ENCODE measurements at places on chromosomes 1 and 21.

GRCh38 chr1:117895482-117896114, 33.8 kb downstream of the GDAP2 start:
- DNase-seq, result peak; percentile 20

DNA sequence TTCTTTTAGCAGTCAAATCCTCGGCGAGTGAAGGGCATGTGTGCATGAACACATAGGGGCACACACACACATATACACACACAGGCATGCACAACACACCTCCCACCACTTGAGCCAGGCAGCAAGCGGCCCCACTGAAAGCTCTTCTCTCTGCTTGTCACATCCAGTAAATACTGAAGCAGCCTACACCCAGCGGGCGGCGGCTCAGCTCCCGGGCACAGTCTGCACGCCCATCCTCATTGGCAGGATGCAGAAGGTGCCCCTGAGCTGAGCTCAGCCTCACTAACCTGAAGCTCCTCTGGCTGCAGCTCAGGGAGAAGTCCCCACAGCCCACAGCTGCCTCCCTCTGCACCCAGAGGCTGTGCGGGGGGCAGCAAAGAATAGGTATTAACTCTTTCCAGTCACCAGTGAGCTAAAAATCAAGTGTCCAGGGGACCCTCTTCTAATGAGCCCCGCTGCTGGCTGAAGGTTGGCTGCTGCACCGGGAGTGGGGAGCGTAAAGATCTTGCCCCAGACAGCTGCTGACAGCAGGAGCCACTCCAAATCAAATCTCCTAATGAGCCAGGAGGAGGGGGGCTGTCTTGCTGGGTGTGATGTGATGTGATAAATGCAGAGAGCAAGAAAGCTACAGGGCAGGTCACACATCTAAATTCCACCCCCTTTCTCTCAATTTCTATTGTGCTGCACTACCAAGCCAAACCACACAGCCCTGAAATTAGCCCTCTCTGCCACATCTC, 12.5 kb downstream of the RGS8 start:
- no peak for DNase-seq

DNA sequence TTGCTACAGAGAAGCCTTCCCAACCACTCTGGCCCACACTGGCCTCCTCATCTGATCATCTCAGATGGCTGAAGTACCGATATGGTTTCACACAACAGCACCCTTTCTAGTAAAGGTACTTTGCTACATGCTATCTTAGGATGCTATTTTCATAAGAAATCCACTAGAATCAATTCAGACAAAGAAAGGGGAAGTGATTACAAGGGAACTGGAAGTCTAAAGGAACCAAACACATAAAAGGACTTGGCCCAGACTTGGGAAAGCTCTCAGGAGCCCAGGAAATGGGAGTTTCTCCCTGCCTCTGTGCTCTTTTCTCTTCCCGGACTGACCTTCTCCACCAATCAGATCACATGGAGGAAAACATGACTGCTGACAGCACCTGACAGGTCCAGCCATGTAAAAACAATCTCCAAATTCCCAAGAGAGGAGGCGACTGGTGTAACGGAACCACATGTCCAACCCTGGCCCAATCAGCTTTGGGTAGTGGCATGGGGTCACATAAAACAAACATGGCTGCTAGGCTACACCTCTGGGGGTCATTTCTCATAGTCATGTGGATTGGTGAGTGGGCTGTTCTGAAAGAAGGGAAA, 12.7 kb upstream of the FOXE3 start:
- no peak for DNase-seq

DNA sequence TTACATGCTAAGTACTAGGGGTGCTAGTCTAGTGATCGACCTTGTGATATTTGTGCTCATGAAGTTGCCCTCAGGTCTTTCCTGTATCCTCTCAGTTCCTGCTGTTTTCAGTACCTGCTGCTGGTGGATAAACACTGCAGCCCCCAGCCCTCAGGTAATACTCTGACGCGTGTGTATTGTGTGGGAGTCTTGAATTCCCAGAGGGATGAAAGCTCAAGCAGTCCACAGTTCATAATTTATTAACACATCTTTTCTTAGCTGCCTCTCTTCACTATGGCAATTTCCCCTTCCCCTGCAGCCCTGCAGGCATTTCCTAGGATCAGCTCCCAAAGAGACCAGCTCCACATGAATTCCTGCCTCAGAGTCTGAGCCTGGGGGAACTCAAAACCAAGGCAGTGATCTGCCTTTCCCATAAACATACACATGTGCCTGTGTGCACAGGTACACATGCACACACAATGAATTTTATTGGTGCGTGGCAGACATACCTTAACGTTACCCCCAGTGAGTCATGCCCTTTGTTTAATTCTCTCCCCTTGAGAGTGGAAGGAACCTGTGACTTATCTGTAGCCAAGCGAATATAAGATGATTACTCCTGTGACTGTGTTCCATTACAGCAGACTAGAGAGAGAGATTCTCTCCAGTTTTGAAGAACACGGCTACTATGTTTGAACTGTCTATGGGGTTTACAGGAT, 14.1 kb upstream of the HMGCS2 start:
- no peak for DNase-seq

GRCh38 chr21:17782051-17782450, 37.1 kb downstream of the C21orf91 start:
- no peak for DNase-seq

DNA sequence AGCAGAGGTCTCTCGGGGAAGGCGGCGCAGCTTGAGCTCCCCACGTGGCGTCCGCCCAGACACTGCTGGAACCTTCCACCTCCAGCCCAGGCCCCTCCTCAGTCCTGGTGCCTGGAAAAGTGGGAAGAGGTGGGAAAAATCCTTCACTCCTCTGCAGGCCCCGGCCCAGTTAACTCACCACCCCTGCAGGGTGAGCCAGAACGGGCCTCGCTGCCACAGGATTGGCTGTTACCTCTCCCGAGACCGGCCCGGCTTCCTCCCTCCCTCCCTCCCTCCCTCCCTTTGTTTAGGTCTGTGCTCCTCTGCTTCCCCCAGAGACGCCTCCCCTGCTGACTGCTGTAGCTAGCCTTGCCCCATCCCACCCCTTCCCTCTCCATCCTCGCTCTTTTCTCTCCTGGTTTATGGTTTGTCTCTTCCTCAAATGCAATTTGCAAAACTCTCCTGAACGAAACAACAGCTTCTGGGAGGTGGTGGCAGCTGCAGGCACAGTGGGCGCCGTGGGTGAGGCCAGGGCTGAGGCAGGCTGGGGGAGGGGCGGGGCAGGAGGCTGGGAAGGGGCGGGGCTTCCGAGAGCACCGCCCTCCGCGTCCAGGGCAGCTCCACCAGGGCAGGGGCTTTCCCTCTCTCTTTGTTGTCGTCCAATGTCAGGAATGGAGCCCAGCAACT, 6.5 kb downstream of the CAPN9 start:
- DNase-seq, result no peak

DNA sequence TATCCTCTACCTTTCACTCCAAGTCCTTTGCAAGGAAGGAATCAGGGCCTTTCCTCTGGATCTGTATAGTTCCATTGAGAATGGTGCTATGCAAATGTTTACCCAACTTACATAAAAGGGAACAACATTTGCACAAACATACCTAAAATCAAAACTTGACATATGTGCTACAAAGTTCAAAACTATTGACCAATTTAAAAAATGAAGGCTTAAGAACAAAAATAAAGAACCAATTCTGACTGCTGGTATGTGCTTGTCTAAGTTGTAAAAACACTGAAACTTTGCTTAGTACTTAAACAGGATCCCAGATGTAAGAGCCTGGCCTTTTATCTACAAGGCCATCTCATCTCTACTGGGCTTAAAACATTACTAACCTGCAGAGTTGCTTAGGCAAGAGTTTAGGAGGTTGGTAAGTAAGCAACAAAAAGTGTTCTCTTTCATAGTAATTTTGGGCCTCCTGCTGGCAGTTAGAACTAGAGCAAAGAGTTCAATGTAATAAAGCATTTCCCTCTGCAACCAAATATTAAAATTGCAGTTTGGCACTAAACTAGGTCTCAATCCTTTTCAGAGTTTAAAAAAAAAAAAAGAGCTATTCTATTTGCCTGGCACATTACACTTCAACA, 2.0 kb downstream of the SCMH1 start:
- no peak for DNase-seq

DNA sequence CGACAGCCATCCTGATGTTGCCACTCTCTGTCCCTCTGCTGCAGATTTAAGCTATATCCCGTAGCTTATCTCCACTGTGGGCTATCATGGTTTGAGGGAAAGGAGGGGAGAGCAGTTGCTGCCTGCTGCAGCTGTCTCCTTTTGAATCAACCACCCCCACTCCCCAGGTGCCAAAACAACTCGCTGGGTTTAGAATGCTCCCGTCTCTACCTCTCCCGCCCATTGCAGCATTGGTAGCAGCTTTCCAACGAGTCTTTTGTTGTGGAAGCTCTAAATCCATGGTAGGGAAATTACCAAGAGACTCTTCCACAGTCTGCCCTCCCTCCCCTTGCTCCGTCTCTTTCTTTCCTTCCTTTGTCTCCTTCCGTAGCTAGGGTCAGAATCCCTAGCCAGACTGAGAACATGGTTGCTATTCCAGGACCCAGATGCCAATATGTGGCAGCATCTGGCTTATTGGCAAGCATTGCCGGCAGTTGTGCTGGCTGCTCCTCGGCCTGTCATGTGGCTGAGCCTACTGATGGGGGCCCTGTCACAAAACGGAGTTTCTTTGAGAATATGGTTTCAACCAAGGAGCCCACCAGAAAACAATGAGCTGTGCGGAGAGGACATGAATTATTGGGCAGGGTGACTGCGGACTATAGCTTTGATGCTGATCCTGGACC, 230.7 kb downstream of the RPS6KC1 start:
- DNase-seq, result no peak

DNA sequence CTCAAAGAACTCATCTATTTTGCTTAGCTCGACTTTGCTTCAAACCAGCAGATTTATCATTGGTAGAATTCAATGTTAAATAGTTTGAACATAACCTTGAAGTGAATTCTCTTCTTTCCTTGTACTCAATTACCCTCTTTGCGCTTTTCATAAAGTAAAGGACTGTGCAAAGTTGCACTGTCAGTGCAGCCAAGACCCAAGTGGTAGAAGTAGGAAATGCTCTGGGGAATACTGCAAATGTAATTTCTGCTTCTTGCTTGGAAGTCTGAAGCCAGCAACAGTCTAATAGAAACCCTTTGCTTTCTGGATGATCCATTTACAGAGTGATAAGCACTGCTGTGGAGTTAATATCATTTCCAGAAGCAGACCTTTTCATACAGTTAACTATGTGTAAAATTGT, 936.7 kb upstream of the TMPRSS15 start:
- no peak for DNase-seq

GRCh38 chr1:34276606-34277005, 99.9 kb downstream of the C1orf94 start:
- no peak for DNase-seq

DNA sequence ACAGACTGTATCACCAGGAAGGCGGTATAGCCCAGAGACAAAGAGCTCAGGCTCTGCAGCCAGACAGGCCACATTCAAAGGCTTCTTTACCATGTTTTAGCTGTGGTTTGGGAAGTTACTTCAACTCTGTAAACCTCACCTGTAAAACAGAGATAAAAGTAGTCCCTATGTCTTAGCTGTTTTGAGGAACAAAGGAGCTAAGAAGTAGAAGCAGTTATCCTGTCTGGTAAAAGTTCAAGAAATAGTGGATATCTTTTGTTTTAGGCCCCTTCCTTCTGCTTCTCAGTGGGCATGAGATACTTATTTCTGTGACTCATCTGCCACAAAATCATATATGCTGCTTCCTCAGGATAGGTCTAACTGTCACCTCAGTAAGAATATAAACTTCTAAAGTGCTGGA, 6.5 kb downstream of the CD34 start:
- DNase-seq, result no peak

- no peak for DNase-seq
These were observed 45.8 kb downstream of the CYP2J2 start for GRCh38 chr1:59880735-59881134.

- DNase-seq, result no peak
These were observed 599.4 kb downstream of the LTN1 start for GRCh38 chr21:28393279-28393678.

DNA sequence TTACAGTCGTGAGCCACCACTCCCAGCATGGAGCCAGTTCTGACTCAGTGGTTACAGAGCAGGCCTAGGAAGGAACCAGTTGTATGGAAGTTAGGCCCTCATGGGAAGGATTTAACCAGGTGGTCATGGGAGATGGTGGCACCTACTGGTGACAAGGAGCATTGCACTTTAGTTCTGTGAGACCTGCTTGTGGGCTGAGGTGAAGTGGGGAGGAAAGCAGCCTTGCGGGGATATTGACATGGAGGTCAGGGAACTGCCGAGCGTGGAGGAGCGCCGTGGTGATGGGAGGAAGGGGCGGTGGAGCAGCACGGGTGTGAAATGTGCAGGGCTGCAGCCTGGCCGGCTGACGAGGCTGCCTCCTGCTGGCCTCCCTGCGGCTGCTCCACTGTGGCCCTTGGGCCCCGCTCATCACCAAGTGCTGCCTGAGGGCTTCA, 100.4 kb downstream of the GALNT2 start:
- DNase-seq, result peak; percentile 53

DNA sequence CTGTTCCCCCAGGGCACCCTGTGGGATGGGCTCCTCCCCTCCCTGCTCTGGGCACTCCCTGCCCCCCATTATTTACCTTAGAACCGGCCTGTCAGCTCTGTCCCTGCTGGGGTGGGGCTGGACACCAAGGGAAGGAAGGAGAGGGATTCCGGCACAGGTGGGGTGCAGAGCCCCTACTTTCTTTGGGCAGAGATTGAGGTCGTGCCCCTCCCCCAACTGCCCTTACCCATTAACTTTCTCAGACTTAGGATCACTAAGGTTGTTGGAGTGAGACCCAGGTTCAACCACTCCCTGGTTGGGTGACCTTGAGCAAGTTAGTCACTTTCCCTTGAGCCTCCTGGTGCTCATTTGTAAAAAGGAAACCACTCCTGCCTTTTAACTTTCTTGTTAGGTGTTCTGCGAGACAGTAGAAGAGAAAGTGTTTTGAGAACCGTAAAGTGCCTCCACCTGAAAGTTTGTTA, 57.0 kb upstream of the SYNC start:
- DNase-seq, result no peak

DNA sequence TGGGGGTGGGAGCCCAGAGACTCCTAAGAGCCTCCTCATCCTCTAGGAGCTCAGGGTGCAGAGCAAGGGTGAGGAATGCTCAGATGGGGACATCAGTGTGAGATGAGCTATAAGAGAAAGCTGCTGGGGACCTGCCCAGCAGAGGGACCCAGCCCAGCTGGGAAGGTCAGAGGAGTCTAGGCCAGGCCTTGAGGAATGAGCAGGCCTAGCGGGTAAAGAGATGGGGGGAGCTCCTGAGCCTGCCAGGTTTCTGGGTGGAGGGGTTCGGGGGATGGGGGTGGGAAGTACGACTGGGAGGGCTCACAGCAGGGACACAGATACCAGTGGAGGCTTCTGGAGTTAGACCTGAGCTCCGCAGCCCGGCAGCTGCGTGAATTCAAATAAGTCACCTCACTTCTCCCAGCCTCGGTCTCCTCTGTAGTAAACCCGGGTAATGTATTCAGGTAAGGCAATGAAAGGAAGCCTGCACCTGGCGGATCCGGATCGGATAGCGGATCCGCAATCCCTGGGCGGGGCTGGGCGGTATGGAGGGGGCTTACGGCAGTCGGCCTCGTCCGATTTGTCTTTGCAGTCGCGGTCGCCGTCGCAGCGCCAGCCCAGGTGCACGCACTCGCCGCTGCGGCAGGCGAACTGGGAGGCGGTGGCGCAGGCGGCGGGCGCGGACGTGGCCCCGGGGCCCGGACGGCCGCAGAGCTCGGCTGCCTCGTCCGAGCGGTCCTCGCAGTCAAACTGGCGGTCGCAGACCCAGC, 38.0 kb upstream of the MAGOH start:
- DNase-seq, result no peak

Data from H54 (cell line).